ENCODE measurements at places on chromosomes 6 and 20.

GRCh38 chr6:77180326-77180725, 283.0 kb downstream of the HTR1B start:
- DNase-seq, result no peak

DNA sequence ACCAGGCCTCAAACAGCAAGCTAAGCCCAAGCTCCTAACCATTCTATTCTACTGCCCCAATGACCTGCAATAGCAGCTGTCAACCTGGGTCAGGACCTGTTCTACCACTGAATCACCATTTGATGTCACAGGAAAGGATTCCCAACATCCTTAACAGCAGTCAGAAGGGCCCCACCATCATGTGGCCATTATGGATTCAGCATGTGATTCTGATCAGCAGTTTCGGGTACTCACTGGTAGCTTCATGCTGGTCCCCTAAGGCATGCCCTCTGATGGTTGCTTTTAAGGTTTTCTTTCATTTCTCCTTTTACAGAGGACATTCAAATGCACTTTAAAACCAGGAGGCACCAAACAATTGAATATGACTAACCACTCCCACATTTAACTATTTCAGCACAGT, 37.3 kb upstream of the MAP7 start:
- DNase-seq, result no peak

DNA sequence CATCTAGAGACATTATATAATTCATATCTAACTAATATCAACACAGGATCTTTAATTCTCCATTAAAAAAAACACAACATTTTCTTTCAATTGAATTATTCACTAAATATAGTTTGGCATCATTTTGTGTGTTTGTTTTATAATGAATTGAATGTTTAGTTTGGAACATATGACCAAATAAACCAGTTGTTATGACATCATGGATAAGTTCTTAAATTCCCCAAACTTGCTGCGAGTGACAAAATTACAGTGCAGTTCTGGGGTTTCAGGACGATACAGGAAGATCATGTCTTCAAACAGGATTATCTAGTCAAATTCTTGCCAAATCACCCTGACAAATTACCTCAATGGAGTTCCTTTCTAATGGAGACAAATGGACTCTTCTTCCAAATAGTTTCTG, 473.6 kb downstream of the EPM2A start:
- DNase-seq, result no peak

- no peak for DNase-seq
Measured at GRCh38 chr6:14986370-14986769, 259.5 kb upstream of the JARID2 start.
